ENCODE measurements at places on chromosomes 2 and 18.

DNA sequence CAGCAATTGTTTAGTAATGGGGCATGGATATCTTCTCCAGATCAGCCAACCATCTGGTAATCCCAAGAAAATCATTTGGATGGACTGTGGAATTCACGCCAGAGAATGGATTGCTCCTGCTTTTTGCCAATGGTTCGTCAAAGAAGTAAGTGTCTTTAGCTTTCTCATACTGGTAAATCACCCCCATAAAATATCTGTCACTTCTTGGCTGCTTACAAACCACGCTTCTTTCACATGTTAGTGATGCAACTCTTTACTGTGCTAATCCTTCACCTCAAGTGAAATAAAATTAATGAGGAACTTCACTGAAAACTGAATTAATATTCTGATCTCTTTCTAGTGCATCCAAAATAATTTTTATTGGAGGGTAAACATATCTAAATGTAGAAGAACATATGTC lies 18.9 kb downstream of the CPO start:
- no peak for DNase-seq

- no peak for DNase-seq
Observed at GRCh38 chr2:178229927-178230326, 35.6 kb downstream of the OSBPL6 start.

- no peak for DNase-seq
Observed at GRCh38 chr2:27303093-27304025, 4.9 kb downstream of the UCN start.

DNA sequence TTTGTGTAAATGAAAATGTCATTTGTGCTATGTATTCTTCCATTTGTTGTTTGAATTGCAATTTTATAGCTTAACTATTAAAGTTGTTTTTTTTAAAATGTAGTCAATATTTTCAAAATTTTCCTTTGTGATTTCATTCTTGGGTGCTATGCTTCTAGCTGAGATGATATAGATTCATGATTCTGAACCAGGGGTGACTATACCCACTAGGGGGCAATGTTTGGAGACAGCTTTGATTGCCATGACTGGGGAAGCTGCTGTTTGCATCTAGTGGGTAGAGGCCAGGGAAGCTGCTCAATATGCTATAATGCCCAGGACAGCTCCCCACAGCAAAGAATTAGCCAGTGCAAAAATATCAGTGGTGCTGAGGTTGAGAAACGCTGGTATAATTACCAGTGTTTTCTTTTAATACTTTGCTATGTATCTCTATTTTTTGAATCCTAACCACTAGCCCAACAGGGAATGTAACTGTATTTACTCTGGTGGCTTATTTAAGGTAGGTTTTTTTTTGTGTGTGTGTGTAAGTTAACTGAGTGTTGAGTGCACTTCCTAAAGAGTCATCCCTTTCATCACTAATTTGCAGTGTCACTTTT lies 99.7 kb downstream of the MEP1B start:
- no peak for DNase-seq

DNA sequence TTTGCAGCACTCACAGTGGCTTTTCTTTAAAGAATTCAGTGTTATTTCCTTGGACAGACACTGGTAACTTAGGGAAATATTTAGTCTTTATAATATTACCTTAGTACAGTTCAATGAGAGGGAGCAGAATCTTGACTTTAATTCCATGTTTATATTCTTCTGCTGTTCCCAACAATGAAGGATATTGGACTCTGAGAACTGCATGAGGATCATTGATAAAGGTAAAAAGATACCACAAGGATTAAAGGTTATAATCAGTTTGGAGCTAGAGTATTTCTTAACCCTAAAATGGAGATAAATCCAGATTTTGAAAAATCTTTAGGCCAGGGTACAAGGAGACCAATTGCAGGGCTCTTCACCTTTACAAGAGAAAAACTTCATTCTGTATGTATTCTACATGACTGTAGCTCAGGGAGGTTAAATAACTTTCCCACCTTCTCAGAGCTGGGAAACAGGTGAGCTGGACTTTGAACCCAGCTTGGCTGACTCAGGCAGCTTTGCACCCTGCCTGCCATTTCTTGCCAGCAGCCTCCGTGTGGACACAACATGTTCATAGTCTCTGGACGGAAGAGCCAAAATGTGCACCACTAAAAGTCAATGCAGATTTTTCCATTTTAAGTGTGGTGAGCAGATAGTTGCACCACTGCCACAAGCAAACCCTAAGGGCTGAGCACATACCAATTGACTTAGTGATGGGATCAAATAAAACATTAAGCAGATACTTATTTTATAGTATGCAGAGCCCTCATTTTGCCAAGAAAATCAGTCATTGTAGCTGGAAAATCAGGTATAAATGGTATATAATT lies 26.7 kb downstream of the UPP2 start:
- no peak for DNase-seq

- no peak for DNase-seq
Observed at GRCh38 chr2:74867841-74868658, 34.1 kb downstream of the HK2 start.

DNA sequence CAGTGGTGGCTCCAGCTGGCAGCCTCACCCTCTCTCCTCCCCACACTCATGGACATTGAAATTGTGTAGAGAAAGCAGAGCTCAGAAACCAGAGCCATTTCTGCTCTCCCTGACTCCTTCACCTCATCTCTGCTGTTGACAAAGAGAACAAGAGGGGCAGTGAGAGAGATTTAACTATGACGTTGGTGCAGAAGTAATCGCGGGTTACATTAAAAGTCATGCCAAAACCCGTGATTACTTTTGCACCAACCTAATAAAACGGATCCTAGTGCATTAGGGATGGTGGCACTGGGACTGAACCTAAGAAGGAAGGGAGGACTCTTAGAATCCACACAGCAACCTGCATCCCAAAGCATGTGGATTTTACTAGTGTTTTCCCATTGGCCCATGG lies 113.3 kb upstream of the CDC42EP3 start:
- no peak for DNase-seq

DNA sequence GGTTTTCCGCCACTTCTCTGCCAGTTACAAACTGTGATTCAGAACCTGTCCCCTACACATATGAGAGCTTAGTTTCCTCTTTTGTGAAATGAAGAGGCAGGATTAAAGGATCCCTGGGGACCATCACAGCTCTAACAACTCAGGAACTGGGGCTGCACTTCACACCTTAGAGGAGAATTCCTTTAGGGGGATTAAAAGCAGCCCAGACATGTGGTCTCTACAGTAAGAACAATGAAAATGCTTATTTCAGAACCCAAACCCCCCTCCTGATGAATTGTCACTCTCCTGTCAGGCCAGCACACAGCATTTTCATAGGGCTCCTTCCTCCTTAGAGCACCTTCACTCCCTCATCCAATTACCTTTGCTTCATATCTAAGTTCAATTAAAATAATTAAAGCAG lies 101.5 kb upstream of the NEDD4L start:
- no peak for DNase-seq

DNA sequence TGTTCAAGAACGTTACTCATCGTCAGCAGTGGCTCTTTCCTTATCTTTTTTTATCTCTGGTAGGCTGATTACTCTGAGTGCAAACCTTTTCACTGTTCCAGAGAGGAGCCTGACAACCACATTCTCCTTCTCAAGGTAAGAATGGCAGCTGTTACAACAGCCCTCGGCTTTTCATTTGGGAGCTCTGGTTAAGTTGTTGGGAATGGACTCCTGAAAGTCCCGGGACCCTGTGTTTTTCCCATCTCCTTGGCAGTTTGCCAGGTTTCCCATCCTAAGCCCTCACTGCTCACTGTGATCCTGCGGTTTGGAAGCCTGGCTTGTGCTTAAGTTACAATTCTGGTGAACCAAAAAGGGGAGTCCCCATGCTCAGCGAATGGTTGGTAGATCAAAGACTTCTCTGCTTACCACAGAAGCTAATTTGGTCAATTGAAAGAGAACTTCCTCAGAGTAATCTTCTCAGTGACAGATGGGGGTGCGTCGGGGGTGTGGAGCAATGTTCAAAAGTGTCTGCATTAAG lies 122.3 kb downstream of the LYPD6B start:
- peak; percentile 36 for DNase-seq

GRCh38 chr2:50746526-50746925 lies 285.4 kb downstream of the NRXN1 start:
- no peak for DNase-seq

- no peak for DNase-seq
Observed at GRCh38 chr2:54259413-54260240, 3.6 kb upstream of the TSPYL6 start.

DNA sequence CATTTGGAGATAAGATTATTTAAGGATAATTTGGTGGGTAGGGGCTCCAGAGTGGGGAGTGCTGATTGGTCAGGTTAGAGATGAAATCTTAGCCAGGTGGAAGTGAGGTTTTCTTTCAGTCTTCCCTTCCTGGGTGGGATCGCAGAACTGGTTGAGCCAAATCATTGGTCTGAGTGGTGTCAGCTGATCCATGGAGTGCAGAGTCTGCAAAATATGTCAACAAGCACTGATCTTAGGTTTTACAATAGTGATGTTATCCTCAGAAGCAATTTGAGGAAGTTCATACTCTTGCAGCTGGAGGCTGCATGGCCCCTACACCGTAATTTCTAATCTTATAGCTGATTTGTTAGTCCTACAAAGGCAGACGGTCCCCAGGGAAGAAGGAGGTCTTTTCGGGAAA lies 1483.4 kb upstream of the ZEB2 start:
- DNase-seq = no peak

GRCh38 chr2:213001297-213001910 lies 150.0 kb downstream of the IKZF2 start:
- DNase-seq = no peak

DNA sequence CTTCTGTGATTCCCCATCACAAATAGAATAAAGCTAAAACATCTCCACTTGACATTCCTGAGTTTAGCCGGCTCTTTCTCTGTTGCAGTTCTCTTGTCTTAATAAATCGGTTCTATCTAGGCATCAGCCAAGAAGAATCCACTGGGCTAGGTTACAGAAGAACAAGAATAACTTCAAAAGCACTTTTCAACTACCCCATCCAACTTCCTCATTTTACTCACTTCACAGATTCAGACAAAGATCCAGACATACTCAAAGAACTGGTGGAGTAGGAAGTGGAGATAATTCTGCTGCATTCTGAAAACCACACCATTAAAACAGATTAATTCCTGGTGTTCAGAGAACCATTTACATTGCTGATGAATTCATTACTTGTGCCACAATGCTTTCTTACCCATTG lies 9.6 kb upstream of the ALPK2 start:
- DNase-seq = no peak

DNA sequence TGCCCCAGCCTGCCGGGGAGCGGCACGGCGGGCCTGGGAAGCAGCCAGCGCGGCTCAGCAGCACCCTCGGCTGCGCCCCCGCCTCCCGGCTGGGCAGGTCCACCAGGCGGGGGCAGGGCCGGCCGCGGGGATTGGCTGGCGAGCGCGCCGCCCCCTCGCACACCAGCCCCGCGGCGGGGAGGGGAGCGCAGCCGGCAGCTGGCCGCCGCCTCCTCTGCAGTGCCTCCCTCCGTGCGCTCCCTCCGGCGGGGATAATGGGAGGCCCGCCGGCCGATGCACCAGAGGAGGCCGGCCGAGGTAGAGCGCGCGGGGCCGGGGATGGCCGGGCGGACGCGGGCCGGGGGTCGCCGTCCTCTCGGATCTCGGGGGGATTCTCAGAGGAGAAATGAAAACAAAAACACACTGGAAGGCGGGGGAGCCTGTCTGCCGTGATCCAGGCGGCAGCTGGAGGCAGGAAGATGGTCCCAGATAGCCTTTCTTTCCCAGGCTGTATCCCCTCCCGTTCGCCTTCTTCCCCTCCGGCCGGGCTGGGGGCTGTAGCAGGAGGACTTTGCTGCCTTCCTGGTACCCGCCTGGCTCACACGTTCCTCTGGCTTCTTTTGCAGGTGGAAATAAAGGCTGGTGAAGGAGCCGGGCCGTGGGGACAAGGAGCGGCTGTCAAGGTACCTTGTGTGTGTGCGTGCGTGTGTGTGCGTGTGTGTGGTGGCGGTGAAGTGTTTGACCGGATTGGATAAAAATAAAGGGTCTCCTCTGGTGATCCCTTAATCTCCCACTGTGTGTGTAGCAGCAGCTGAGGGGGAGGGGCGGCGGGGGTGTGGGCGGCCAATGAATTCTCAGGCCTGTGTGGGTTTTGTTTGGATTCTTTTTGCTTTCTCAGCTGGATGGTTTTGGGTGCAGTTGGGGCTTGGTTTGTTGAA lies 18.1 kb downstream of the TET3 start:
- DNase-seq = peak; percentile 80

- peak; percentile 43 for DNase-seq
Observed at GRCh38 chr2:28390746-28391563, 1.7 kb upstream of the FOSL2 start.

GRCh38 chr2:218375212-218375611 lies 6.9 kb upstream of the SLC11A1 start:
- DNase-seq = no peak

- no peak for DNase-seq
Observed at GRCh38 chr2:172259827-172260226, 157.1 kb upstream of the DLX2 start.

All from activated CD8-positive, alpha-beta memory T cell treated with anti-CD3 and anti-CD28 coated beads, Interleukin-2, amount 50 U/mL, for 4 hours (primary cell).